ENCODE measurements at places on chromosomes 7 and 10. TPM values are rescaled to one million over a fixed set of nuclear protein-coding genes. Genes with fewer than 3 reads are reported as not detected.

AKR1C1 gene
- total RNA-seq = 20.2 TPM

CCDC146 gene
- 19.6 TPM for total RNA-seq

- no peak overlapping the region for H3K4me3 ChIP-seq
- H3K27ac ChIP-seq = no peak overlapping the region
- DNase-seq = peak; percentile 31
- no peaks in the 10 kb centered on the region for H3K27me3 ChIP-seq
Measured at GRCh38 chr7:24665564-24666294, 91.5 kb downstream of the GSDME start.

GRCh38 chr10:115056186-115056585 is 37.0 kb upstream of the ATRNL1 start:
- DNase-seq = no peak
- H3K27me3 ChIP-seq = no peaks in the 10 kb centered on the region

LGI1 gene
- total RNA-seq = 68.7 TPM

DNA sequence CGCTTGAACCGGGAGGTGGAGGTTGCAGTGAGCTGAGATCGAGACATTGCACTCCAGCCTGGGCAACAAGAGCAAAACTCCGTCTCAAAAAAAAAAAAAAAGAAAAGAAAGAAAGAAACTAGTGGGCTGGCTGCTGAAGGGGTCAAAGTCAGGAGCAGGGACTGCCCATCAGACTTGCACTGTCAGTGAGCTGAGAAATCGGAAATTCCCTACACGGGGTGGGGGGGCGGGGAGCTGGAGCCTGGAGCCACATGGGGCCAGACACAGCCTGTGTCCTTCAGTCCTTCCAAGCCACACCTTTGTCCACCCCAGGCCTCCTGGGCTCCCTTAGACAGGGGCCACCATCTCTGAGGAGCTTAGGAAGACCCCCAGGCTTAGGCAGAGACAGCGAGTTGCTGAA is 34.5 kb downstream of the SRRM3 start:
- no peak for DNase-seq
- H3K36me3 ChIP-seq = peaks cover 14% of the 10 kb centered on the region
- peaks cover 18% of the 10 kb centered on the region for H3K4me1 ChIP-seq

- H3K4me3 ChIP-seq = peak overlapping the region; percentile 59
- H3K27ac ChIP-seq = no peak overlapping the region
- H3K36me3 ChIP-seq = no peaks in the 10 kb centered on the region
- peaks cover 22% of the 10 kb centered on the region for H3K4me1 ChIP-seq
- H3K27me3 ChIP-seq = peaks cover 10% of the 10 kb centered on the region
Measured at GRCh38 chr10:6145166-6145987, 56.5 kb downstream of the RBM17 start.
